ENCODE measurements at places on chromosomes 3 and 15. TPM values are rescaled to one million over a fixed set of nuclear protein-coding genes. Genes with fewer than 3 reads are reported as not detected.

- no peak for DNase-seq
These were observed 103.7 kb downstream of the RPL22L1 start for GRCh38 chr3:170766253-170766652.

GRCh38 chr15:31964586-31965307, 65.6 kb upstream of the CHRNA7 start:
- DNase-seq, result no peak

DNA sequence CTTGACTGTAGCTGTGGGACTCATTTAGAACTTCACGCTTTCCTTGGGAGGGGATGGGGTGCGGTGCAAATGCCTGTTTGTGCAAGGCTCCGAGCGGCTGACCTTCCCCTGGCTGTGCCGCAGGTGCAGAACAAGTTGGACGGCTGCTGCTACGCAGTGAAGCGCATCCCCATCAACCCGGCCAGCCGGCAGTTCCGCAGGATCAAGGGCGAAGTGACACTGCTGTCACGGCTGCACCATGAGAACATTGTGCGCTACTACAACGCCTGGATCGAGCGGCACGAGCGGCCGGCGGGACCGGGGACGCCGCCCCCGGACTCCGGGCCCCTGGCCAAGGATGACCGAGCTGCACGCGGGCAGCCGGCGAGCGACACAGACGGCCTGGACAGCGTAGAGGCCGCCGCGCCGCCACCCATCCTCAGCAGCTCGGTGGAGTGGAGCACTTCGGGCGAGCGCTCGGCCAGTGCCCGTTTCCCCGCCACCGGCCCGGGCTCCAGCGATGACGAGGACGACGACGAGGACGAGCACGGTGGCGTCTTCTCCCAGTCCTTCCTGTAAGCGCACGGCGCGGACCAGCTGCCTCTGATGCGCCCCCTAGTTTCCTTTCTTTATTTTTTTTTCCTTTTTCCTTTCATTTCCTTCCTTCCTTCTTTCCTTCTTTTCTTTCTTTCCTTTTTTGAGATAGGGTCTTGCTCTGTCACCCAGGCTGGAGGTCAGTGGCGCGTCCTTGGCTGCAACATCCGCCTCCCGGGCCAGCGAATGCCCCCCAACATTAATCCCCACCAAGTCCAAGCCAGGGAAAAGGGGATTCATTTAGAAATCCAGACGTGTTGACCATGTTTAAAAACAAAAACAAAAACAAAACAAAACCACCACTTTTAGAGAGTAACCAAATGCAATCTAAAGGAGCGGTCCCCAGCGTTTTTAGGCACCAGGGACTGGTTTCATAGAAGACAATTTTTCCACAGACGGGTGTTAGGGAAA, 42.7 kb downstream of the EIF2AK4 start:
- DNase-seq, result peak; percentile 74

- DNase-seq, result no peak
These were observed 608.6 kb upstream of the BCHE start for GRCh38 chr3:166445865-166446264.

GRCh38 chr3:154059833-154060232, 61.4 kb upstream of the ARHGEF26 start:
- DNase-seq, result no peak

GRCh38 chr15:39243396-39243795, 337.5 kb upstream of the THBS1 start:
- DNase-seq, result no peak

DNA sequence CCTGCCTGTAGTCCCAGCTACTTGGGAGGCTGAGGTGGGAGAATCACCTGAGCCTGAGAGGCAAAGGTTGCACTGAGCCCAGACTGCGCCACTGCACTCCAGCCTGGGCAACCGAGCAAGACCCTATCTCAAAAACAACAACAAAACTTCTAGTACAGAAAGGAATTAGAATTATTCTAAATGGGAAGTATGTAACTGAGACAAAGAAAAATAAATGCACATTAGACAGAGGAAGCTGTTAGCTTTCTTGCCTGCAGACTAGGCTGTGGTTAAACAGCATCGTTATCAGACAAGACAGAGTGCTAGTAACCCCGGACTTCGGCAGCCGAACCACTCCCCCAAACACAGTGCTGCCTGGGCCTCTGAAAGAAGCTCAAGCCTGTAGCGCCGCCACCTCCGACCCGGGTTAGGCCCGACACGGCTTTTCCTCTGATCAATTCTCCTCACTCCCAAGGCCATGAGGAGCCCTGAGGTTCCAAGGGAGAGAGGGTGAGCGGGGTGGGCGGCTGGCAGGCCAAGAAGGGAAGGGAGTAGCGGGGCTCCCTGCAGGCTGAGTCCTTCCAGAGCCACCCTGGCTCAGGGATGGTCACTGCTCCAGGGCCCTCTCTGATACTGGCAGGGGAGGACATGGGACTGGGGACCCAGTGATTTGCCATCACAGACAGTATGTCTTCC, 44.8 kb upstream of the MUC4 start:
- no peak for DNase-seq

- DNase-seq, result peak; percentile 18
These were observed 19.4 kb upstream of the SERPINI2 start for GRCh38 chr3:167493244-167493643.

- DNase-seq, result no peak
These were observed 235.3 kb upstream of the SETMAR start for GRCh38 chr3:4067893-4068292.

DNA sequence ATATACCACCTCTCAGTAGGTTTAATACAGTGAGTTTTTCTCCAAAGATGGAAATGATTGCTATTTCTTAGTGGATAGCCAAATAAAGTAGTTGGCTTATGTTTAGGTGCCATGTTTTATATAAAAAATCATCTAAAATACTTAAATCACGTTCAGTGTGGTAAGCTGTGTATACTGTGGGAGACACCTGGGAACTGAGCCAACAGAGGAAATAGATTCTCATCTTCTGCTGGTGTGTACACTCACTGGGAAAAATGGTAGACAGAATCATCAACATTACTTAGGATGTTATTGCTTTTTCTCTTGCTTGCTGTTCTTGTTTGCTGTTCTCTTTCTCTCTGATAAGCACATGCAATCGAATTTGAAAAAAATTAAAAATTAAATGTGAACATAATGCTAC, 112.6 kb upstream of the MB21D2 start:
- no peak for DNase-seq

- DNase-seq, result no peak
These were observed 492.4 kb upstream of the FRG2C start for GRCh38 chr3:75171630-75172230.

GRCh38 chr3:171986757-171987518, 52.4 kb upstream of the FNDC3B start:
- DNase-seq, result no peak

GRCh38 chr3:182740710-182741109, 52.6 kb upstream of the ATP11B start:
- DNase-seq, result no peak

GRCh38 chr3:65783117-65783516, 255.6 kb downstream of the MAGI1 start:
- DNase-seq, result no peak

GRCh38 chr3:50288387-50289007, 3.7 kb downstream of the IFRD2 start:
- no peak for DNase-seq

- DNase-seq, result no peak
These were observed 3.2 kb downstream of the KCTD6 start for GRCh38 chr3:58495101-58495500.

DNA sequence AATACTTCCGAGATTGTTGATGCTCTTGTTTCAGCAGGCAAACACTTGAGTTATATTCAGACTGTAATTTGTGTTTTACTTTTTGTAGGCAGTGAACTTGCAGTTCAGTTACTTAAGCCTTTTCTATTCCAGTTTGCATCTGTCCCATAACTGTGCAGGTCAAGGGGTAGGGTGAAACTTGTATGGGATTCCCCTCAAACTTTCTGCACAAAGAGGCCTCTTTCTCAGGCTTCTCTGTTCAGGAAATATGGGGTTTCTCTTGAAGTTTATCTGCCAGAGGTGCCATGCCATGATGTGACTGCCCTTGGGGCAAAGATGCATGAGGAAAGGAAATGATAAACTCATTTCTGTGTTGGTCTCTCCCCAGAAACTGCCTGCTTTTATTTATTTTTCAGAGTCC, 66.7 kb downstream of the SLC24A1 start:
- DNase-seq, result no peak

HRH1 gene
- not detected for total RNA-seq

SEMA7A gene
- 26.8 TPM for total RNA-seq

NUDT16 gene
- 12.5 TPM for total RNA-seq

HOMER2 gene
- 7.0 TPM for total RNA-seq

IL5RA gene
- not detected for total RNA-seq

ABCC5 gene
- total RNA-seq, result 17.9 TPM

ELL3 gene
- 14.7 TPM for total RNA-seq

IL20RB gene
- 3.2 TPM for total RNA-seq

OR5H15 gene
- total RNA-seq, result not detected

GOLGB1 gene
- 9.0 TPM for total RNA-seq

All from H7 (cell line).